ENCODE measurements at places on chromosomes 3 and 15.
A peak's percentile ranks its signal among the peaks of the same experiment; 100 is the strongest.

DNA sequence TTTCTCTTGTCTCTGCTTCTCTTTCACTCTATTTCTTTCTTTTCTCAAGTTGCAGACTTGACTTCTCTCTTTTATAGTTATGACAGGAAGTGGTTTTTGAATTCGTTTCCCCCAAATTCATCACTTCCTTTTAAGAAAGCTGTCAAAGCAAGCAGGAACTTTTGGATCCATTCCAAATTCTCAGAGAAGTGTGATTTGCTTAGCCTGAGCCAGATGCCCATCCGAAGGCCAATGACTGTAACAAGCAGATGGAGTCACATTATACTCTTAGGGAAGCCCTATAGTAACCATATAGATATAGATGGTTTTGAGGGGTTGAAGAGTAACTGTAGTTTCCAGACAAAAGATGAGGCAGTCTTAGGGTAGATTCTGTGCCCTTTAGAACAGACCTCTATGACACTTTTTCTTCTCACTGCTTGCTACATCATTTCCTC is 592.0 kb upstream of the KCNMB2 start:
- no peaks in the 10 kb centered on the region for H3K27me3 ChIP-seq
- no peaks in the 10 kb centered on the region for H3K36me3 ChIP-seq
- no peak overlapping the region for H3K4me3 ChIP-seq
- no peaks in the 10 kb centered on the region for H3K4me1 ChIP-seq
- no peak for DNase-seq

DNA sequence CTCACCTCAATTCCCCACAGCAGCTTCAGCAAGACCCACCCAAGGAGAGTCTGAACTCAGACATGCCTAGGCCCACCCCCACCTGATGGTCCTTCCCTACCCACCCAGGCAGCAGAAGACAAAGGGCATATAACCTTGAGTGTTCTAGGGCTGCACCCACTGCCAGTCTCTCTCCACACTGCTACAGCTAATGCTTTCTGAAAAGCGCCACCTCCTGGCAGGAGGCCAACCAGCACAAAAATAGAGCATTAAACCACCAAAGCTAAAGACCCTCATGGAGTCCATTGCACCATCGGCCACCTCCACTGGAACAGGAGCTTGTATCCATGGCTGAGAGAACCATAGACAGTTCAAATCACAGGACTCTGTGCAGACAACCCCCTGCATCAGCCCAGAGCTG is 11.3 kb upstream of the RPL39L start:
- H3K27me3 ChIP-seq = no peaks in the 10 kb centered on the region
- no peak overlapping the region for H3K27ac ChIP-seq
- DNase-seq = peak; percentile 41
- no peak overlapping the region for H3K4me3 ChIP-seq
- no peaks in the 10 kb centered on the region for H3K4me1 ChIP-seq

DNA sequence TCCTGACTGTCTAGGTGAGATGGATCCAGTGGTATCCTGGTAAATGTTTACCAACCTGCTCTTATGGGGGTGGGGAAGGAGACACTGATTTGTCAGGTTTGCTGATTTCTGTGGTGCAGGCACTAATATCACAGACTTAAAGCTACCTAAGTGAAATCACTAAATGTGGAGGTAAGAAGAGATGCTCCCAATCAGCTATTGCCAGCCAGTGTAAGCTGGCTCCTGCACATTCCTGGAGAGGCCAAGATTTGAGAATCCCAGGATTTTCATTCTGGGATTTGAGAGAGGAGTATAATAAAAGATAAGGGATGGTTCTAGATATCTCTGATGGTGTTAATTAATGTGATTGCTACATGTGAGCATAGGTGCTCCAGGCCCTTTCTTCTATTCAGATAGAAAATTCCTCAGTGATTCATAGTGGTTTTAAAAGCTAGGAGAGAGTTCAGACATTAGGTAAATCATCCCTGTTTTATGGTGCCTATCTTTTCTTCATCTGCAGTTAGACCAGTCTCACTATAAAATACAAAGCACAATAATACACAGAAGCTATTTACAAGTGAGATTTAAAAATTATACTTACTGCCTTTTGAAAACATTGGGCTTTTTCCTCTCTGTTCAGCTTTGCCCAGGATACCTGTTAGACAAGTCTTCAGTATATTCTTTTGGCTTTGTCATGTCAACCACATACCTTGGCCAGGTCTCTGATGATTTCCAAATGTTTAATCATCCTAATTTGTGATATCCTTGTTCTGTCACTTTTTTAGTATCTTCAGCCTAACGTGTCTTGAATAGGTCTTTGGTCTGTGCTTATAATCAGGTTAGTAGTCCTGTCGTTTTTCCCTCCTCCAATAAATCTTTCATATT is 90.9 kb downstream of the MBNL1 start:
- DNase-seq = no peak
- H3K27ac ChIP-seq = no peak overlapping the region
- H3K4me1 ChIP-seq = peaks cover 15% of the 10 kb centered on the region

GRCh38 chr3:58164199-58164879 is 46.4 kb downstream of the DNASE1L3 start:
- no peaks in the 10 kb centered on the region for H3K27me3 ChIP-seq
- H3K4me1 ChIP-seq = peaks cover 18% of the 10 kb centered on the region
- H3K36me3 ChIP-seq = peaks cover 4% of the 10 kb centered on the region
- DNase-seq = peak; percentile 69
- peak overlapping the region; percentile 78 for H3K27ac ChIP-seq

DNA sequence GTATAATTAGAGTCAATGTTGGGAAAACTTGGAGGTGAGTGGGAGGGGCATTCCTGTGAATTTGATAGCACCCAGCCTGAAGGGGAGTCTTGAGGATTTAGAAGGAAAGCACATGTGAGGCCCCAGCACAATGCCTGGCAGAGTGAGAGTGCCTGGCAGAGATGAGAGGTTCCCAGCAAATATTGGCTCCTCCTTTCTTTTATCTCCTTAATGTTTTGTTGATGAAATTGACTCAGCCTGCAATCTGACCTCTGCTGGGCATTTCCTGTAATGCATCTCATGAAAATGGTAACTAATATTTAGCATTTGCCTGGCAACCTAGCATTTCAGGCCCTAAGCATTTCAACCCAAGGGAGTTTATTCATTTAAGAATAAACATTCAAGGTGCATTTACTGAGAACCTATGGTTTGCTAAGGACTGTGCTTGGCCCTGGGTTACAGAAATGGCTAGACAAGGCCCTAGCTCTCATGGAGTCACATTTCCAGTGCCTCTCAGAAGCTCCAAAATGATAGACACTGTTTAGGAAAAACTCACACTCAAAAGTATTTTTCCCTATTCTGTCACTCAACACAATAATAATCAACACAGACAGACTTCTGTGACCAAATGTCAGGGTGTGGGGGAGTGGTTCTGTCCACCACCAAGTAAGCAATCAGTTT is 19.0 kb downstream of the PDHB start:
- H3K36me3 ChIP-seq = no peaks in the 10 kb centered on the region
- no peak overlapping the region for H3K27ac ChIP-seq
- H3K4me1 ChIP-seq = peaks cover 6% of the 10 kb centered on the region
- DNase-seq = peak; percentile 47
- no peaks in the 10 kb centered on the region for H3K27me3 ChIP-seq
- no peak overlapping the region for H3K4me3 ChIP-seq

DNA sequence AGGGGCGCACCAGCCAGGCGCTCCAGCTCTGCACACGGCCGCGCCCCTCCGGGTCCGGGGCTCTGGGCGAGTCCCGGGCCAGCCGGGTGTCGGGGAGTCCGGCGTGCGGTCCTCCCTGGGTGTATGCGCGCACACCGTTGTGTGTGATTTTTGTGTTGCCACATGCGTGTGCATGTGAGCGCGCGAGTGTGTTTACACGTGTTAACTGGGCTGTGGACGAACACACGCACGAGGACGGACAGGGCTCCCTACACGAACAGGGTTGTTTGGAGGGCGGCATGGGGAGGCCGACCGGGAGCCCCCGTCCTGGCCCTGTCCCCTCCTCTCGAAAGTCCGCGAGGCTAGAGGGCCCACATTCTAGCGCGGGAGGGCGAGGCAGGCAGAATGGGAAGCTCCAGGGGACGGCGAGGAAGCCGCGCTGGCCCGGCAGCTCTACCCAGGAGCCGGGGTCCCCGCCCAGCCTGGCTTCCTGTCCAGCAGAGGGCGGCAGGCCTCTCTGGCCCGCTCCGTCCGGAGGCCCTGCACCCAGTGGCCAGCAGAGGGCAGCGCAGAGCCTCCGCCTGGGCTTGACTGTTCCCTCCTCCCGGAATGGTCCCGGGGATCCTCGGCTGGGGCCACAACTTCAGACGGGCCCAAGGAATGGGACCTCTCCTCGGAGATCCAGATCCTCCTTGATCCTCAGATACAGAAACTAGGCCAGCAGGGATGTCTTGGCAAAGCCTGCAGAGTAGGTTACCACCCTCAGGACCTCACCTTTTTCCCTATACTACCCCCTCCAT is 611 bp upstream of the LINGO1 start:
- peak overlapping the region; percentile 57 for H3K4me3 ChIP-seq
- DNase-seq = peak; percentile 90
- H3K36me3 ChIP-seq = no peaks in the 10 kb centered on the region

- H3K4me1 ChIP-seq = peaks cover 50% of the 10 kb centered on the region
- no peak overlapping the region for H3K4me3 ChIP-seq
- H3K36me3 ChIP-seq = no peaks in the 10 kb centered on the region
- H3K27ac ChIP-seq = peak overlapping the region; percentile 81
- DNase-seq = no peak
These were observed 149.9 kb upstream of the NR2E3 start for GRCh38 chr15:71660501-71660900.

DNA sequence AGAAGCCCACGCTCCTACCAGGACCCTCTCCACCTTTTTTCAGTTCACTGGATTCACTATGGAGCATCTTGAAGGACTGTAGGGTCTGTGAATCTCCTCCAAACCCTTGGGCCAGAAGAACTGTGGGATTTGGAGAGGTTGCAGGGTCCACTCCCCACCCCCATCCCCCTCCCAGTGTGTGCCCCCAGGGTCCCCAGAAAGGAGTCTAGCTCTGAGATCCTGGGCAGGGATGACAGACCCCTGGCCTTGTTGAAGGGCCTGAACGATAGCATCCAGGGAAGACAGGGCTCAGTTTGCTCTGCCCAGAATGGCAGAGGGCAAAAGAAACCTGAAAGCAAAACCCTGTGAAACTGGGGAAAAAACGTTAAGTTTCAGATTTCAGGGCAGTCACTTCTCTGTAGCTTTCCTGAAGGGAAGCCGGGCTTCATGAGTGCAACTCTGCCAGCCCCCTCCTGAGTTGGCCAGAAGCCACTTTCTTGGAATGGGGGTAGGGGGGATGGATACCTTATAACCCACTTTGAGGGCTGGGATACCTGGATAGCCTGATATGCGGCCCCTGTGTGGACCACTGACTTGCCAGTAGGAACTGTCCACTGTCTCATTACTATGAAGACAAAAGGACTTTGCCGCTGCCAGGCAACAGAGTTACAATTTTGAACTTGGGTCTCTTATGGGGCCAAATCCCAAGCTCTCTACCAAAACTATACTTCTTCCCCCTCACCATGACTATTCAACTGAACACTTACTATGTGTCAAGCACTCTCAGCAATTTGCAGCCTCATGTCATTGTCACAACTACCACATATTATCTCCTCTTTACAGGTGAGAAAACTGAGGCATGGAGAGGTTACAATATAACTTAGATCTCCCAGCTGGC is 1.6 kb upstream of the CISH start:
- DNase-seq = no peak
- H3K27me3 ChIP-seq = no peaks in the 10 kb centered on the region
- H3K36me3 ChIP-seq = peaks cover 2% of the 10 kb centered on the region
- H3K4me1 ChIP-seq = peaks cover 27% of the 10 kb centered on the region
- peak overlapping the region; percentile 85 for H3K27ac ChIP-seq

- H3K36me3 ChIP-seq = no peaks in the 10 kb centered on the region
- no peak for DNase-seq
- H3K4me1 ChIP-seq = peaks cover 5% of the 10 kb centered on the region
- H3K4me3 ChIP-seq = no peak overlapping the region
These were observed 165.6 kb downstream of the LPP start for GRCh38 chr3:188319569-188319968.

- no peak overlapping the region for H3K27ac ChIP-seq
- no peak for DNase-seq
- H3K27me3 ChIP-seq = no peaks in the 10 kb centered on the region
- H3K4me3 ChIP-seq = no peak overlapping the region
These were observed 524.1 kb upstream of the CBLB start for GRCh38 chr3:106392915-106393314.

GRCh38 chr3:112640276-112640929 is 540 bp downstream of the CCDC80 start:
- H3K4me1 ChIP-seq = peaks cover 3% of the 10 kb centered on the region
- peak overlapping the region; percentile 13 for H3K27ac ChIP-seq
- no peaks in the 10 kb centered on the region for H3K36me3 ChIP-seq

DNA sequence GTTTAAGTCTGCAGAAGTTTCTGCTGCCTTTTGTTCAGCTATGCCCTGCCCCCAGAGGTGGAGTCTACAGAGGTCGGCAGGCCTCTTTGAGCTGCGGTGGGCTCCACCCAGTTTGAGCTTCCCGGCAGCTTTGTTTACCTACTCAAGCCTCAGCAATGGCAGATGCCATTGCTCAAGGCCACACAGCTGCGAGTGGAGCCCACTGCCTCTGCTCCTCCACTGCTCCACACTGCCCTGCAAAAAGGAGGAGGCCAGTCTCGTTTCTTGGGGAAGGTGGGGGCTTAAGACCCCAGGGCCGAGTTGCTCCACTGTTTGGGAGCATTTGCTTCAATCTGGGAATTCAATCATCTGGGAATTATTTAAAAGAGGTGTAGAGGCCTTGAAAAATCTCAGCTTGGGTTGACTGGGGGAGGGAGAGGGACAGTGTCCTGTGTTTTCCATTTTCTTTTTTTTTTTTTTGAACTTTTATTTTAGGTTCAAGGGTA is 144.6 kb upstream of the MEF2A start:
- H3K36me3 ChIP-seq = no peaks in the 10 kb centered on the region
- H3K4me1 ChIP-seq = no peaks in the 10 kb centered on the region
- no peak for DNase-seq
- no peaks in the 10 kb centered on the region for H3K27me3 ChIP-seq
- no peak overlapping the region for H3K27ac ChIP-seq
- H3K4me3 ChIP-seq = no peak overlapping the region

- H3K27me3 ChIP-seq = no peaks in the 10 kb centered on the region
- no peak overlapping the region for H3K4me3 ChIP-seq
- H3K4me1 ChIP-seq = peaks cover 46% of the 10 kb centered on the region
- H3K27ac ChIP-seq = peak overlapping the region; percentile 96
- DNase-seq = no peak
- peaks cover 1% of the 10 kb centered on the region for H3K36me3 ChIP-seq
These were observed 47.8 kb downstream of the PCSK6 start for GRCh38 chr15:101441696-101442095.

DNA sequence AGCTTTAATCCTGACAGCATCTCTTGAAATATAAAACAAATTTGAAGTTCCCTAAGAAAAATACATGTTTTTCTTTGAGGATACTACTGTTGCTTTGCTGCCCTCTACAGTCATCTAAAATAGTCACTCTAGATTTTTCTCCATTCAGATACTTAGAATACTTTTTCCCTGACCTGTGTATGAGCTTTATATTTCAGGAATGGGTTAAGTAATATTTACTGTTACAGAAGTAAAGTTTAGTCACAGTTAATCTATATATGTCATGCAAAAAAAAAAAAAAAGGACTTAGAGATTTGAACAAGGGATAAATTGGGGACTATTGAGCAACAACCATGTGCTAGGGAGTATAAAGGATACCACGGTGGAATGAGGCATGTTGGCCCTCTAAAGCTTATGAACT is 8.8 kb downstream of the NECTIN3 start:
- no peak for DNase-seq
- H3K27ac ChIP-seq = no peak overlapping the region
- peaks cover 7% of the 10 kb centered on the region for H3K4me1 ChIP-seq
- H3K4me3 ChIP-seq = no peak overlapping the region
- no peaks in the 10 kb centered on the region for H3K36me3 ChIP-seq

- no peaks in the 10 kb centered on the region for H3K27me3 ChIP-seq
- H3K27ac ChIP-seq = no peak overlapping the region
- no peak for DNase-seq
- no peak overlapping the region for H3K4me3 ChIP-seq
These were observed 12.3 kb upstream of the COL6A6 start for GRCh38 chr3:130504701-130505100.
